ENCODE measurements at places on chromosomes 6 and 20. TPM values are rescaled to one million over a fixed set of nuclear protein-coding genes. Genes with fewer than 3 reads are reported as not detected.

The GDAP1L1 gene
- not detected for total RNA-seq

The SCP2D1 gene
- not detected for total RNA-seq

The C20orf202 gene
- not detected for total RNA-seq

DNA sequence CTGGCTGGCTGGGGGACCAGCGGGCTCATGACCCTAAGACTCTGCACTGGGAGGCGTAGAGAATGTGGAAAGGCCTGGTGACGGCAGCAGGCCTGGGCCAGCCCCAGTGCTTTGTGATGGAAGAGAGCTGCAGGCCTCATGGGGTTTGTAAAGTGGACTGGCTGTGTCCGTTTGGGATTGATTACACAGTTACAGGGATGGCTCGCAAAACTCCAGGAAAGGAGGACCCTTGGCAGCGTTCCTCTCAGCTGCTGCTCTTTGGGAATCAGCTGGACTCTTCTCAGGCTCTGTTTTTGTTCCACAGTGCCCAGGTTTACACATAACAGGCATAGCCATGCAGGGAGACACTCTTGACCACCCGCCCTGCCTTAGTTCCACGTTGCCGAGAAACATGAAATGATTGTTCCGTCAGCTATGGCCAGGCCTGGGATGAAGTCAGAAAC is 89.0 kb downstream of the SLX4IP start:
- DNase-seq = peak; percentile 91

- no peak for DNase-seq
Observed at GRCh38 chr20:14916360-14916920, 579.0 kb upstream of the FLRT3 start.

GRCh38 chr6:24430086-24430485 is 27.4 kb downstream of the MRS2 start:
- no peak for DNase-seq

DNA sequence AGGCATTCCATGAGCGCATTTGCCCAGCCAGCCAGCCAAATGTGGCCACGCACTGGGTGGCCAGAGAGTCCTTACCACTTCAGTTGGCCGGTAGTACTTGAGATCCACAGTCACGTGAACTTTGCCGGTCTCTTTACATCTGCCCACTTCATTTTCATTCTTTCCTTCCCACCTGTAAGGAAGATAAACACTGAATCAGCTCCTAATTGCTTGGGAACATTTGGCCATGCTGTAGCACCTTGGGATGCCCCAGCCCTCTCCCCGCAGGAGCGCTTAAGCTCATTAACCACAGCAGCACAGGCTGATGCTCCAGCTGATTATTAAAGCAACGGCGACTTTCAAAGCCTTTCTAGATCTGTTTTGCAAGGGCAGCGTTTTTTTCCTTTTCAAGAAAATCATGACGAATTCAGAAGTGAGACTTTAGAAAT is 116.6 kb downstream of the FOXC1 start:
- no peak for DNase-seq

GRCh38 chr20:37456948-37457347 is 64.1 kb upstream of the NNAT start:
- DNase-seq = no peak

DNA sequence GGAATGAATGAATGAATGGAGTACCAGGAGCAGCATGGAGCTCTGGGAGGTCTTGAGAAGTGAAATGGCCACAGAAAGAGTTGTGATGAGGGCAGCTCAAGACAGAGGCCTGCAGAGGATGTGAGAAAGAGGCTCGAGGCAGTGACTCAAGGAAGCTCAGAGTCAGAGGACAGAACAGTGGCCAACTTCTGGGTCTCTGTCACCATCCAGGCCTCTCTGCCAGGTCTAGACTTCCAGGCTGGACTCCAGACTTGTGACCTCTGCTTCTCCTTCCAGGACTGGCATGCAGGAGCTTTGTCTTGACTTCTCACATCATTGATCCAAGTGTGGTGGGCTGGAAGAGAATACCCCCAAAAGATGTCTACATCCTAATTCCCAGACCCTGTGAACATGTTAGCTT is 119.8 kb downstream of the TOX2 start:
- no peak for DNase-seq

DNA sequence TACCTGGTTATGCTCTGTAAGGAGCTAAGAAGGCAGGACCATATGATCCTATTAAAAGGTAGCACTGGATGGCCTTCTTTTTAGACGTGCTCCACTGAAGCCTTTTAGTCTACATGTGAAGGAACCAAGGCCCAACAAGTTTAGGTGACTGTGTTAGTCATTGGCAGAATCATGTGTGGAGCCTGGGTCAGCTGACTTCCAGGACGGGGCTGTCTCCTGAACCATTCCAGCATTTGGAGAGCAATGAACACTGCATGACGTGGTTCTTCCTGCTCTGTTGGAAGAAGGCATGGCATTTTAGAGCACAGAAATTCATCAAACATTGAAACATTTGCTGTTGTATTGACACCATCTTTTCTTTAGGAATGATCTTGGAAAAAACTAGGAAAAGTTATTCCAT is 87.8 kb upstream of the TIAM2 start:
- DNase-seq = no peak

Measured in SJCRH30 (cell line).